Cardiac septum (tissue), 1 donor: ENCODE measurements at places on chromosomes 16 and 17. TPM values are rescaled to one million over a fixed set of nuclear protein-coding genes. Genes with fewer than 3 reads are reported as not detected.

The KNOP1 gene
- total RNA-seq = 6.8 TPM

DNA sequence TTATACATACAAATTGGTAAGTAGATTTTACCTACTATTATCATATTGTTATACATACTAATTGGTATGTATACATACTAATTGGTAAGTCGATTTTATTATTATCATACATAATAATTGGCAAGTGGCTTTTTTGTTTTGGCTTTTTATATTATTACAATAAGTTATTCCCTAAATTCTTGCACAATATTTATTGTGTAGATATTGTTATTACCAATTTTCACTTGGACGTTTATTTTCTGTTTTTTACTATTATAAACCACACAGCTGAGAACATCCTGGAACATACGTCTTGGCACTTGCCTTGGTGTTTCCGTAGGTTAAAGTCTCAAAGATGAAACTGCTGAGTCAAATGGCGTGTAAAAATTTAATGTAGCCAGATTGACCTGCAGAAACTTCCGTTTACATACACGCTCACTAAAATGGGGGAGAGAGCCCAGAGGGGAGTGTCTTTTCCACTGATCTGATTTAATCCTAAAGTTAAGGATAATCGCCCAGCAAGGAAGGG lies 18.9 kb downstream of the GNGT2 start:
- DNase-seq = no peak

- no peak for DNase-seq
Measured at GRCh38 chr16:14199624-14200023, 128.5 kb downstream of the MRTFB start.

DNA sequence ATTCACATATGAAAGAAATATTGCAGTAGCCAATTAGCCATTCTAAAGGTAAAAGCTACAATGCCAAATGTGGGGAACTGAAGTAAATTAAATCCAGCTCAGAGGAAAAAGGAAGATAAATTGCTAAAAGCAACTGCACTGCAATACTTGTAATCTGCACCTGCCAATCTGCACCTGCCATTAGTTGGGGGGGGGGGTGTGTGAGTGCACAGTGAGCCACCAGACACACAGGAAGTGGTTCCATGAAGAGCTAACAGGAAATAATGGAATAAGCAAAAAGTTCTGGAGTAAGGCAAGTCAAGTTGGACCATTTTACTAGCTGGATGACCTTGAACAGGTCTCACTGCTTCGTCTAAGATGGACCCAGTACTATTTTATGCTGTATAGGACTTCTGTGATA lies 191.8 kb downstream of the PARN start:
- no peak for DNase-seq

DNA sequence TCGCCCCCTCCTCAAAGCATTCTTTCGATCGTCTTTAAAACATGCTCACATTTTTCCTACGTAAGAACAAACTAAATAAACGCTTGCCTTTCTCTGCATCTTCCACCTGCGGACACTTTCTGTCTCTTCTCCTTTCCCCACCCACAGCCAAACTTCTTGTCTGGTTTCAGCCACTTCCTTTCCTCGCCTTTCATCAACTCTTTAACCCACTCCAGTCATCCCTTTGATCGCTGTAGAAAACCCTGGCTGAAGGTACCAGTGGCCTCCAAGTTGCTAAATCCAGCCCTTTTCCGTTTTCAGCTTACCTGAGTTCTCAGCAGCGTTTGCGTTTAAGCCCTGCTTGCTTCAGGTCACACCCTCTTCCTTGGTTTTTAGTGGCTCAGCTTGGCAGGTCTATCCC lies 483 bp downstream of the RPA1 start:
- no peak for DNase-seq

DNA sequence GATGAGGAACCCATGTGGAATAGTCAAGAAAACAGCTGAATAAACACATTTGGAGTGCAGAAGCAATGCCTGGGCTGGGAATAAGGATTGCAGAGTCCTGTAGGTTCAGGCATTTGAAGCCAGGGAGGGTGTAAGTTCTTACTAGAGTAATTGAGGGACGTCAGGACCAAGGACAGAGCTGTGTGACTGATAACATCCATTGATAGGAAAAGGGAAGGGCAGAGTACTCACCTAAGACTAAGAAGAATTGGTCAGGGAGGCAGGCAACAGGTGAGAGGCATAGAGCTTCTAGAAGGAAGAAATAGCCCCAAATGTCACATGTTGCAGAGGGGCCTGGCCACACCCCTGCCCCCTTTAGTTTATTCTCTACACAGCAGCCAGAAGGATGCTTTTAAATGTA lies 79.8 kb upstream of the TMEM132E start:
- DNase-seq = peak; percentile 7

The EVI2B gene
- 2.0 TPM for total RNA-seq

The NACA2 gene
- total RNA-seq = not detected

DNA sequence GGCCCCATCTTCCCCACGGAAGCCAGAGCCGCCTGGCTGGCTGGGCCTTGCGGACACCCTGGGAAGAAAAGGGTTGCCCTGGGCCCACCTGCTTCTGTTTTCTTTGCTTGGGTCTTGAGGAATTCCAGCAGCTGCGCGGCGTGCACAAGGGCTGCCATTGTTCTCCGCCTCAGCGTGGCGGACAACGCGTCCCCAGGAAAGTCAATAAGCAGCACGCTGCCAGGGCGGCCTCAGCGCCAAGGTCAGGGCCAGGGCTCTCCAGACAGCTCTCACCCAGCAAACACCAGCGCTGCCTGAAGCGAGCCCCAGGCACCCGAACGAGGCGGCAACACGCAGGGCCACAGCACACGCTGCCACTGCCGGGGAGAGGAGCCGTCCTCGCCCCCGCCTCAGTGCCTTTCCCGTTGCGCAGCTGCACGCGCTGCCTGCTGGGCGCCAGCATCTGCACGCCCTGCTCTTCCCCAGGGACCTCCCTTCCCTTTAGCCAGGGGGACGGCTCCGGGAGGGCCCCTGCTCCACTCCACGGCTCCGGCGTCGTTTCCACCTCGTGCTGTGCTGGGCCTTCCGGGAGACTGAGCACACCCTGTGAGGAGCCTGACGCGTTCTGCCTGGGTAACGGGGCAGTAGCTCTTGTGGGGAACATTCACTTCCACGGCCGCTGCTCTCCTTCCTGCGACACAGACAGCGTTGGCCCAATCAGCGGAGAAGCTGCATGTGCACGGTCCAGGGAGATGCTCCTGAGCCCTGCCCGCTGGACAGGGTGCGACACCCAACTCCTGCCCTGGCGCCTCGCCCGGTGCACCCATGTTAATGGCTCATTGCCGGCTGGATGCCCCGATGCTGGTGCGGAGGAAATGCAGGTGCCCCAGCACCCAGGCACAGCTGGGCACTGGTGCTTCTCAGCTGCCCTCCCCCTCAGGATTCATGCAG lies 57.8 kb downstream of the LMF1 start:
- DNase-seq = no peak

- no peak for DNase-seq
Measured at GRCh38 chr17:47649972-47650524, 329 bp downstream of the KPNB1 start.

DNA sequence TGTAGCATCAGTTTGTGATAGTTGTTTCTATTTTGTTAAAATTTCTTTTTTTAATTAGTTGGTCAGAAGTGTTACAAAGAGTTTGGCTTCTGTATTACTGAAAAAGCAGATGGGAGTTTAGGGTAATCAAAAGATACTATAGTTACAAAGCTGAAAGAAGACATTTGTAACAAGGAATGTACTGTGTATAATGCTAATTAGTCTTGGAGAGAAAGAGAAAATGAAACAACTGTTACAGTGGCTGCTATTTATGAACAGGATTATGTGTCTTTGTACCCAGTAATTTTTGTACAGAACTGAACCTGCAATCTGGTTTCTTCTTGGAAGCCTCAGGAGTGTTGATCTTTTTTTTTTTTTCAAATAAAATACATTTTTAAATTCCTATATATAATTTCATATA lies 14.3 kb downstream of the GDPD1 start:
- no peak for DNase-seq

DNA sequence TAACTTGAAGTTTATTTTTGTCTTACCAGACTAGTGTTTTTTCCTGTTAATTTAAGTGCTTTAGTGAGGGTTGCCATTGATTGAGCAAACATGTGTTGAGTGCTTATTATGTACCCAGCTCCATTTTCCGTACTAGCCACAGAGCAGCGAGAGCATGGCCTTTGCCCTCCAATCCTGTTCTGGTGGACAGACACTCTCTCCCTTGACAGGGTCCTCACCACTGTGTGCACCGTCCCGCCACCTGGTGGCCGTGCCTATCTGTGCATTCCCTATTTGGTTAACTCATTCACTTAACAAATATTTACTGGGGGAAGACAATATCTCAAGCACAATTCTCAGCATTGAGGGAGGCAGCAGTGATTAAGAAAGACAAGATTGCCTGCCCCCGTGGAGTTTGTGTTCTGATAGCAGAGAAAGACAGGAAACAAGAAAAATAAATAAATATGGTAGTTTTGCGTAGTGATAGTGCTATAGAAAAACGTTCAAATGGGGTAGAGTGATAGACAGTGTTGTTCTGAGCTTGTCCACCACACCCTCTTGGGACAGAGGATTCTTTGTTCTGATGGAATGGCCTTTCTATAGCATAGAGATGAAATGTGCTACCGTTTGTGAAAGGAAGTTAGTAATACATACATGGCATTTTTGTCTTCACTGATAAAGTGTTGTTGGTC lies 13.0 kb downstream of the CDH13 start:
- DNase-seq = no peak

GRCh38 chr16:56408379-56409098 lies 16.8 kb downstream of the AMFR start:
- no peak for DNase-seq

The BRIP1 gene
- 0.11 TPM for total RNA-seq

- no peak for DNase-seq
Measured at GRCh38 chr17:27327871-27328270, 34.0 kb downstream of the WSB1 start.

The TSPOAP1 gene
- 10.7 TPM for total RNA-seq

The GPR179 gene
- total RNA-seq = 0.16 TPM

The IL21R gene
- 1.4 TPM for total RNA-seq

DNA sequence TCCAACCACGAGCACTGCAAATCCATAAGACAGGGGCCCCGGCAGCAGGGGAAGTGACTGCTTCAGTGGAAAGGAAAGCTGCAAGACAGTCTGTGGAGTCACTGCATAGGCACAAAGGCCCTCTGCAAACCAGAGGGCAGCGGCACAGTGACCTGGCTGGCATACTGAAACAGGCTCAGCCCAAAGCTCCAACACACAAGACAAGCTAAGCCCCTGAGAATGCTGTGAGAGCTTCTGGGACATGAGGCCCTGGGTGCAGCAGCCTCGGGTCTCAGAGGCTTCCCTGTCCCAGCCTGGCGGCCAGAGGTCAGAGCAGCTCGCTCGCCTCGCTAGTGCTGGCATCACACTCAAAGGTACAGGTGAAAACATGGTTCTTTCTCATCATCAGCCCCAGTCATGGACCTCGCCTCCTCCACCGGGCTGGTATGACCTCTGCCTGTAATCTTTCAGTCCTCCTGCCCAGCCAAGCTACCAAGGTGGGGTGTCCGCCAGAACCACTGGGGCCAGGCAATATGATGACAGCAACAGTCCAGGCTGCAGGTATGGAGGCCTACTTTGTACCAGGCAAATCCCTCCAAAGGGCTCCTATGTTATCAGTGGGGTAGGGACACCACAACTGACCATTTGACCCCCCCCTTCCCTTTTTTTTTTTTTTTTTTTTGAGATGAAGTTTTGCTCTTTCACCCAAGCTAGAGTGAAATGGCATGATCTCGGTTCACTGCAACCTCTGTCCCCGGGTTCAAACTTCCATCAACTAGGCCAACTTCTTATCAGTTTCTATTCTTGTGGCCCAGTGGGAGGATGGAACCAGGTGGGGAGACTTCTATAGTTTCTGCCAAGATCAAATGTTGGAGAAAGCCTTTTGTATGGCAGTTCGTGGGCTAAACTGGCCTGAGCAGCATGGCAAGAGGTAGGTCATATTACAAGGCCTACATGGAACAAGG lies 19.2 kb downstream of the ST3GAL2 start:
- no peak for DNase-seq

DNA sequence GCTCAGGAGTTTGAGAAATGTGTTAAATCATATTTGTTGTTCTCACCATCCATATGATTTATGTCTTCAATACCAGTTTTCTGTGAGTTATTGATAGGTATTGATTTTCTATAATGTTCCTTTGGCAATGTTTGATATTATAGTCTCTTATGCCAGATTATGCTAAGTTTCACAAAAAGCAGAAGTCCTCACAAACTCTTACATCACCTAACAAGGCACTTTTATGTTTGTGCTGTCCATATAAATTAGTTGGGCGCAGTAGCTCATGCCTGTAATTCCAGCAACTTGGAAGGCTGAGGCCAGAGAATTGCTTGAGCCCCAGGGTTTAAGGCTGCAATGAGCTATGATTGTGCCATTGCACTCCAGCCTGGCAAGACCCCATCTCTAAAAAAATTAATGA lies 12.6 kb upstream of the UQCRC2 start:
- DNase-seq = no peak

The GP1BA gene
- not detected for total RNA-seq

DNA sequence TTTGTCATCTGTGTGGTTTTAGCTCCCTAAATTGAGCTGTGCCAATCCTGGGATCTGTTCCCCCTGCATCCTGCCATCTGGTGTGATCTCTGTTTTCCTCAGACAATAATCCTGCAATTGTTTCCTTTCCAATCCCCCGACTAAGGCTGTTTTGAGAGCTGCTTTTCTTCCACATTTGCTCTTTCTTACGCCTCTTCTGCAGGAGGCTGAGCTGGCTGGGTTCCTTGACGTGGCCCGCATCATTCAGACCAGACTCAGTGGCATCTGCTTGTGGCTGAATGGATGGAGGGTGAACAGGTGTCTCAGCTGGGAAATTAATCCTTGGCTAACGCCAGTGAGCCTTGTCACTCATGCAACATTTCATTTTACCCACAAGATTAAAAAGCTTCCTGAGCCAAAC lies 9.8 kb upstream of the MED9 start:
- DNase-seq = no peak

DNA sequence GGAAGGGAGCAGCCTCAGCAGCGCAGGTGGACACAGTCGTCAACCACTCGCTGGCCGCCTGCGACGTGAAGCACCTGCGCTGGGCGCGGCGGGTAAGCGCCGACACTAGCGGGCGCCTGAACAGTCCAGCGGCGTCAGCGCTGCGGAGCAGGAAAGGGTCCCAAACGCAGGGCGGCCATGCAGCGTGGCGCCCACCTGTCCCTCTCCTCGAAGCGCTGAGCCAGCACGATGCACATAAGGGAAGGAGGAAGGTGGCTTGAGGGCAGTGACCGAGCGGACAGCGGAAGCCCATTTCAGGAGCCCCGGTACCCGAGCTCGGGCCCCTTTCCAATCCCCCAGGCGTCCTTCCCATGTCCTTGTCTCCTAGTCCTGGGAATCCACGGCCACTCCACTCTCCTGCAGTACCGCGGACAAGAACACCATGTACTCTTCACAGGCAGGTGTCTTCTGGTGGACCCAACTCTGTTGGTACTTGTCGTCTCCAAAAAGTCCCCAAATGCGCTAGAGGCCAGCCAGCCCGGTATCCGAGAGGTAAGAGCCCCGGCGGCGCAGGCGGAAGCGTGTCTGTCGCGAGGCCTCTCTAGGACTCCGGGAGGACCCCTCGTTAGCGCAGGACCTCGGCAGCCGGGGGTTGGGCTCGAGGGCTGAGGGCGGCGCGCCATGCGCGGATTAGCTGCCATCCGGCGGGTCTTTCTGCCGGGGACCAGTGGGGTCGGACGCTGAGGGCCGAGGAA lies 14.4 kb downstream of the ZNF232 start:
- DNase-seq = no peak
